Activated T-cell treated with anti-CD3 and anti-CD28 coated beads, Interleukin-2, amount 50 U/mL, for 72 hours (primary cell): ENCODE measurements at places on chromosomes 16 and 17. TPM values are rescaled to one million over a fixed set of nuclear protein-coding genes. Genes with fewer than 3 reads are reported as not detected.

The CMIP gene
- total RNA-seq: 59.0 TPM

GRCh38 chr16:75483222-75483621 is 12.0 kb downstream of the CHST6 start:
- no peak overlapping the region for H3K4me3 ChIP-seq
- no peak for DNase-seq
- H3K4me1 ChIP-seq: no peaks in the 10 kb centered on the region
- no peak overlapping the region for H3K27ac ChIP-seq
- H3K36me3 ChIP-seq: no peaks in the 10 kb centered on the region

GRCh38 chr17:17966399-17966798 is 5.8 kb downstream of the TOM1L2 start:
- H3K4me3 ChIP-seq: peak overlapping the region; percentile 80
- peak; percentile 30 for DNase-seq
- peaks cover 74% of the 10 kb centered on the region for H3K4me1 ChIP-seq

DNA sequence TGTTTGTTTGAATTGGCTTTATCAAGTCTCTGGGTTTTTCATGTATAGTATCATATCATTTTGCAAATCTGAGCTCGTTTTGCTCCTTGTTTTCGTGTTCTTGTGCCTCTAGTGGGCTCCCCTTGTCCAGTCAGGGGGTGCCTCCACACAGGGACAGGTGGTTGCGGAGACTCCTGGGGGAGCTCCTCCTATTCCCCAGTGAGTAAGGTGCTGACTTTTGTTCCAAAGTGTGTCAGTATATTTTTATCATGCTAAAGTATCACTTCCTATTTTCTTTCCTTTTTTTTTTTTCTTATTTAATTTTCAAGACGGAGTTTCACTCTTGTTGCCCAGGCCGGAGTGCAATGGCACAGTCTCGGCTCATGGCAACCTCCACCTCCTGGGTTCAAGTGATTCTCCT is 30.3 kb upstream of the IL17C start:
- no peak overlapping the region for H3K4me3 ChIP-seq
- no peak for DNase-seq
- no peaks in the 10 kb centered on the region for H3K27me3 ChIP-seq
- peaks cover 4% of the 10 kb centered on the region for H3K36me3 ChIP-seq

The CA4 gene
- total RNA-seq: not detected

The OR4D1 gene
- 0.35 TPM for total RNA-seq

DNA sequence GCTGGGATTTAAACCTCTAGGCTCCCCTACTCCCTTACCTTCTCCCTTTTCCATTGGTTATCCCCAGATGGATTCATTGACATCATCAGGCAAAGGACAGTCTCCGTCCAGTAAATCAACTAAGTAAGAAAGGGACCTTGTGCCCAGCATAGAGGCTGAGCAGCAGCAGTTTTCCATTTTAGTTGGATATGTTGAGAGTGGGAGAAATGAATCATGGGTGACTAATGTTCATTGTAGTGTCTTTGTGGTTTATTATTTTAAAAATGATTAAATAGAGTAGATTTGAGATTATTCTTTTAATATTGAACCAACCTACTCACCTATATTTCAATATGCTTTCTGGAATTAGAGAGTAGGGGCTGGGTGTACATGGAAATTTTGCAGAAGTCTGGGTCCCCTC is 99.4 kb upstream of the CACNG3 start:
- DNase-seq: no peak
- H3K27ac ChIP-seq: no peak overlapping the region
- peaks cover 25% of the 10 kb centered on the region for H3K4me1 ChIP-seq

The PDILT gene
- total RNA-seq: not detected

The WNT9B gene
- not detected for total RNA-seq

The C16orf74 gene
- total RNA-seq: not detected

DNA sequence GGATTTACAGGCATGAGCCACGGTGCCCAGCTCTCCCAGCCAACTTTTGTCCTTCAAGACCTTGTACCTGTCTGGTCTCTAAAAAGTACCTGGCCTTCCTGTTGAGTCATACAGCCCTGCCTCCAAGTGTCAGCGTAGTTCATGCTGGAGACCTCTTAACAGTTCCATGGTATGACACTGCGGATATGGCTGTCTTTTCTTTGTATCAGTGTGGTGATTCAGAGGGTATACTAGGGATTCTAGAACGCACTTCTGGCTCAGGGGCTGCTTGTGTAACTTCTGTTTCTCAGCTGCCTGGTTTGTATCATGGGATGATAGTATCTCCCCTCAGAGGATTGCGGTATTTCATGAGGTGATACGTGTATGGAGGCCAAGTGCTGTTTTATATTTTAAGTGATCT is 2.0 kb upstream of the TMEM11 start:
- DNase-seq: no peak
- H3K36me3 ChIP-seq: peaks cover 3% of the 10 kb centered on the region
- no peaks in the 10 kb centered on the region for H3K27me3 ChIP-seq
- peak overlapping the region; percentile 92 for H3K4me3 ChIP-seq
- H3K27ac ChIP-seq: peak overlapping the region; percentile 12

GRCh38 chr16:27314161-27314723 is 468 bp downstream of the IL4R start:
- DNase-seq: peak; percentile 82
- H3K4me1 ChIP-seq: peaks cover 64% of the 10 kb centered on the region
- peak overlapping the region; percentile 97 for H3K4me3 ChIP-seq
- H3K27me3 ChIP-seq: no peaks in the 10 kb centered on the region
- H3K36me3 ChIP-seq: peaks cover 34% of the 10 kb centered on the region

The METRNL gene
- total RNA-seq: 137 TPM

- H3K36me3 ChIP-seq: no peaks in the 10 kb centered on the region
- DNase-seq: peak; percentile 79
- H3K27me3 ChIP-seq: peaks cover 26% of the 10 kb centered on the region
These were observed 53.4 kb downstream of the CACNG3 start for GRCh38 chr16:24309258-24310142.

The TLCD3B gene
- 4.5 TPM for total RNA-seq

DNA sequence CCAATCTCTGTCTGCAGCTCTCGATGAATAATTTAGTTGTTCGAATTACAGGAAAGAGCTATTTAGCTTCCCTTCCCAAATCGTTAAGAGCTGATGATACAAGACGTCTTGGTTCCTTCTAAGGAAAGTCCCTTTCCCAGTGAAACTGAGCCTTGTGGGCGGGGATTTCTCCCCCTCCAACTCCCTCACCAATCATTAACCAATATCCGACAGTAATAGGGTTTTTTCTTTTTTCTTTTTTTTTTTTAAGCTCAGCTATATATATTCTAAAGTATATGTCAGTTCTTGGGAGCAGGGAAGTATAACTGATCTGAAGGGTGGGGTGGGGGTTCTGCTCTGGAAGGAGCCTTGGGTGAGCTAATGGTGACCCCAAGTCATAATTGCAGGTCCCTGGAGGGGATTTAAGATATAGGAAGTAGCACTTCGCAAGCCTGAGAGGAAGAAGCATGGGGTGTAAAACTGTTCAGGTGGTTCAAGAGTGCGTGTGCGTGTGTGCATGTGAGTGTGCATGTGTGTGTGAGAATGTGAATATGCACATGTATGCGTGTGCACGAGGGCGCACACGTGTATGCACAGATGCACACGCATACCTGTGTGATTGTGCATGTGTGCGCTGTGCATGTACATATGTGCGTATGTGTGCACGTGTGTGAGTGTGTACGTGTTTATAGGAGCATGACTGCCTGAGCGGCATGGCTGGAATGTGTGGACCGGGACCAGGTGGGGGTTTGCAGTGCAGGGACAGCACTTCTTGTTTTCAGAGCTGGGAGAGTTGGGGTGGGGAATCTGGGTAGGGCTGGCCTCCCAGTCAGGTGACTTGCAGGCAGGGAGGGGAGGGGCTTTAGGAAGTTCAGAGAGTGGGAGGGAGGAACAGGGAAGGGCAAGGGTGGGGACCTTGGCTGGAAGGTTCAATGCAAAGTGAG is 42.7 kb downstream of the SOCS3 start:
- H3K4me3 ChIP-seq: peak overlapping the region; percentile 63
- H3K36me3 ChIP-seq: no peaks in the 10 kb centered on the region
- peak overlapping the region; percentile 70 for H3K27ac ChIP-seq
- no peak for DNase-seq

The C16orf90 gene
- not detected for total RNA-seq

The SP6 gene
- total RNA-seq: 0.28 TPM

DNA sequence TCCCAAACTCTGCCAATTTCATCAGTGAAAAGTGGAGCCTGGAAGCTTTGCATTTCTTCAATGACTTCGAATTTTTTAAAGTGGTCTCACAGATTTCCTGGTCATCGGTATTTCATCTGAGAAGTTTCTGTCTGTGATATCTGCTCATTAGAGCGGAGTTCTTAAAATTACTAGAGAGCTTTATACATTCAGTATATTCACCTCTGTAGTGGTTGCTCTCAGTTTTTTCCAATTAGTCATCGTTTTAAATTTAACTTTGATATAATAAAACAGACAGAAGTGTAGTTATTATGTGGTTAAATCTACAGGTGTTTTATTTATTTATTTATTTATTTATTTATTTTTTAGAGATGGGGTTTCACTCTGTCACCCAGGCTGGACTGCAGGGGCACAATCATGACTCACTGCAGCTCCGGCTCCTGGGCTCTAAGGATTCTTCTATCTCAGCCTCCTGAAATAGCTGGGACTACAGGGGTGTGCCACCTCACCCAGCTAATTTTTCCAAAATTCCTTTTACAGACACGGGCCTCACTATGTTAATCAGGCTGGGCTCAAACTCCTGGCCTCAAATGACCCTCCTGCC is 16.0 kb downstream of the ARHGAP17 start:
- no peaks in the 10 kb centered on the region for H3K27me3 ChIP-seq
- peaks cover 65% of the 10 kb centered on the region for H3K4me1 ChIP-seq
- no peak overlapping the region for H3K4me3 ChIP-seq

GRCh38 chr17:78332991-78333390 is 26.9 kb downstream of the SOCS3 start:
- H3K27me3 ChIP-seq: no peaks in the 10 kb centered on the region
- H3K27ac ChIP-seq: peak overlapping the region; percentile 33
- H3K36me3 ChIP-seq: no peaks in the 10 kb centered on the region

DNA sequence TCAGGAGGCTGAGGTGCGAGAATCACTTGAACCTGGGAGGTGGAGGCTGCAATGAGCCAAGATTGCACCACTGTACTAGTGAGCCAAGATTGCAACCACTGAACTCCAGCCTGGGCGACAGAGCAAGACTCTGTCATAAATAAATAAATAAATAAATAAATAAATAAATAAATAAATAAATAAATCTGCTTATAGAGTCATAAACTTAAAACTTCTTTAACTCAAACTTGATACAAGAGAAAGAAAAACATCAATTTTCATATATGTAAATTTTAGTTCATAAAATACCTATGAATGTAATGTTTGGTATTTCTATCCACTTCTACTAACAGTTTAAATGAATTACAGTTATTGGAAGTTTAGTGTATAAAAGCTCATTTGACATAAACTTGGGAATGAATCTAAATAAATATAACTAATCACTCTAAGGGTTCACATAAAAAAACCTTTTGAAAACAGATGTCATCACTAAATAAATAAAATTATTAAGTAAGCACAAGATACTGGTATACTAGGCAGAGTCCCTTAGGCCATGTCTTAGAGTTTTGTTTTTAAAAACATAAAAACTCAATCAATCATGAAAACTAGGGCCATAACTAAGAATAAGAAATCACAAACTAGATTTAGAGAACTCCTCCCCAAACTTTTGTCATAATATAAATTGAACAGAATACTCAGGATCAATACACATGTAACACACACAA is 54.1 kb downstream of the SMURF2 start:
- no peaks in the 10 kb centered on the region for H3K27me3 ChIP-seq
- H3K4me1 ChIP-seq: peaks cover 42% of the 10 kb centered on the region
- peak overlapping the region; percentile 66 for H3K4me3 ChIP-seq

- H3K4me1 ChIP-seq: no peaks in the 10 kb centered on the region
- no peak overlapping the region for H3K4me3 ChIP-seq
- no peak for DNase-seq
- H3K27ac ChIP-seq: no peak overlapping the region
- no peaks in the 10 kb centered on the region for H3K27me3 ChIP-seq
- no peaks in the 10 kb centered on the region for H3K36me3 ChIP-seq
These were observed 10.4 kb downstream of the ABR start for GRCh38 chr17:1169221-1169928.

DNA sequence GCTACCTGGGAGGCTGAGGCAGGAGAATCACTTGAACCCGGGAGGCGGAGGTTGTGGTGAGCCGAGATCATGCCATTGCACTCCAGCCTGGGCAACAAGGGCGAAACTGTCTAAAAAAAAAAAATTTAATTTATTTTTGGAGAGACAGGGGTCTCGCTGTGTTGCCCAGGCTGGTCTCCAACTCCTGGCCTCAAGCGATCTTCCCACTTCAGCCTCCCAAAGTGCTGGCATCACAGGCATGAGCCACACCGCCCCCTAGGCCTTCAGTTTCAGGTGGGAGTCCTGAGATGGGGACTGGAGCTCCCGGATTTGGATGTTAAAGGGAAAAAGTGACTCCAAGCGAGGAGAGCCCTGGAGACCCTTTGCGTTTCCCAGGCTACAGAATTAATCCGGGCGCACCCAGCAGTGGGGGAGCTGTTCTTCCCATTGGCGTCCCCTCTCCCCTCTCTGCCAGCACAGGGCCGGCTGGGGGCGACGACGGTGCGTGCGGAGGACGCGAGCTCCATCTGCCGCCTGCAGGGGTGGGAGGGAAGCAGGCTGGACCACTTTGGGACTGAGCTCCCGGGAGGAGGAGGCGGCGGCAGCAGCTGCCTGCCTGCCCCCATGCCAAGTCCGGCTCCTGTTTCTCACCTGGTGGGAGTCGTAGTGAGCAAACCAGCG is 49.3 kb upstream of the USP7 start:
- peaks cover 7% of the 10 kb centered on the region for H3K36me3 ChIP-seq
- peaks cover 7% of the 10 kb centered on the region for H3K27me3 ChIP-seq
- H3K27ac ChIP-seq: no peak overlapping the region
- H3K4me3 ChIP-seq: no peak overlapping the region

DNA sequence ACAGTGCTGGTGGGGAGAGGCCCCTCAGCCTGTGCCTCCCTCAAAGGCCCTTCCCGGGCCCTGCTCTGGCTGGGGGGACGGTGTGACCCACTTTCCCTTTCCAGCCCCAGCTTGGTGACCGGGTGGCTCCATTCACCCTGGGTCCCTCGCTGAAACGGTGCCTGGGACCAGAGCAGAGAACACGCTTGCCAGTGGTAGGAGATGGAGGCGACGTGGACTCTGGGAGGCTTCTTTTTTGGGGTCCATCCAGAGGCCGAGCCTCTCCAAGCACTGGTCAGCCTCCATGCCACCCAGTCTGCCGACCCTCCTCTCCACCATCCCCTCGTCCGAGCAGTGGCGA is 7.7 kb downstream of the CENPX start:
- no peak for DNase-seq
- no peak overlapping the region for H3K4me3 ChIP-seq
- H3K27ac ChIP-seq: no peak overlapping the region
- no peaks in the 10 kb centered on the region for H3K27me3 ChIP-seq

- no peaks in the 10 kb centered on the region for H3K36me3 ChIP-seq
- H3K27me3 ChIP-seq: no peaks in the 10 kb centered on the region
- H3K27ac ChIP-seq: peak within 1 kb of the TSS; percentile 95
These were observed at the start of gene CDT1 for GRCh38 chr16:88803264-88803987. TSS of gene CDT1 (plus strand) at chr16:88803789. CDS start at chr16:88803832, 43 bp downstream.
